ENCODE measurements at places on chromosomes 12 and 14.

GRCh38 chr12:98002887-98003493 lies 512.4 kb upstream of the TMPO start:
- DNase-seq: peak; percentile 89

DNA sequence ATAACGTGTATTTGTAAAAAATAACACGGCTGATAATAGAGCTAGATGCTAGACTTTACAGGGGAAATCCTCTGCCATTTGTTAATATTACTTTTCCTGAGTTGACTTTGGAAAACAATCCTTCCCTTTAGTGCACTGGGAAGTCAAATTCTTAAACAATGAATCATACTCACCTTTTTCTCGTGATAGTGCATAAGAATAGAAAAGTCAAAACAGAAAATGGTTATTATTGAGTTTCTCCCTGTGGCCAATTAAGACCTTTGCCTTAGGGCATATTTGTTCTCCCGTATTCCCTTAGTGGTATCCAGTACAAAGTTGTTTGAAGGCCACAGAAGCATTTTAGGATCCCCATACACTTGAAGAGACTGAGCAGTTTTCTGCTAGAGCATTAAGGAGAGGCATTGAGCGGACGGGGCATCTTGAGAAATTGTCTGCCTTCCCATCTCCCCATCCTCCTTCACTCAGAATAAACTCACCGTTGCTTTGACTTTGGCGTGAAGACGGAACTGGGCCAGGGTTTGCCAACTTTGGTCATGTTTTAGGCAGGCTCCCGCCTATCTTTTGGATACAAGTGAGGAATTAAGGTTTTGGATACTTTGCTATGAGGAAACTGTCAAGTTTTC lies 171.3 kb downstream of the TMTC2 start:
- peak; percentile 35 for DNase-seq

DNA sequence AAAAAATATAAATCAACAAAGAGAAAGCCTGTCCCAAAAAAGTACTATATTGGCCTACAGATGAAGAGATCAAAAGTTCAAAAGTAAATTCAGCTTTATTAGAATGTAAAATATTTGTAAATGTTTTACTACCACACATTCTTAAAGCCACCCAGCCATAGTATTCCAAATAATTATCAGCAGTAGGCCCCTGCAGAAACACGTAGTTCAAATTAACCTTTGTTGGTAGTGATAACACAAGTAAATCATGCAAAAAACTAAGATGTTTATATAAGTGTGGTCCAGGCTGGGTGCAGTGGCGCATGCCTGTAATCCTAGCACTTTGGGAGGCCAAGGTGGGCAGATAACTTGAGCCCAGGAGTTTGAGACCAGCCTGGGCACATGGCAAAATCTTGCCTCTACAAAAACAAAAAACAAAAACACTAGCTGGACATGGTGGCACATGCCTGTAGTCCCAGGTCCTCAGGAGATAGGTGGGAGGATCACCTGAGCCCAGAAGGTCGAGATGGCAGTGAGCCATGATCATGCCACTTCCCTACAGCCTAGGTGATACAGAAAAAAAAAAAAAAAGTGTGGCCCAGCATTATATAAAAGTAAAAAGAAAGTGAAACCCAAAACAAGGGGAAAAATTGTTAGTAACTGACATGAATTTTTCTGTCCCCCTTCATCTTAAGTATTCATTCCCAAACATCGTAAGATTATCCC lies 17.9 kb downstream of the SPTLC2 start:
- no peak for DNase-seq

DNA sequence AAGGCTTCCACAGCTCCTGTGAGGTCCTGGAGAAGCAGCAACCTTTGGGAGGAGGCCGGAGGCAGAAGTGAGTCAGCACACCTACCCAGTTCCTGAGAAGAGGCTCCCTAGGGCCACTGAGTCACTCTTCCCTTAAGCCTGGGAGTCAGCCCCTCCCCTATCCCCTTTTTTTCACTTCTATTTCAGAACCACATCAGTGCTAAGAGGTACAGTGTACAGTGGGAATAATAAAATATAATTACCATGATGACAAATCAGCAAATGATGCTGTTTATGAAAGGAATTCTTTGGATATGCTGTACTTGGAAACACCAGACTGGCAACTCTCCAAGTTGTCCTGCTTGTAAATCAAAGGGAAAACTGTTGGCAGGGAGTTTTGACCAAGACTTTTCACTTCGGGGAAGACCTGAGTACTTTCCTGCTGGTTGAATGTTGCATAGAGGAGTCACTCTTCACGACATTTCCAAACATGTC lies 7.8 kb upstream of the TBPL2 start:
- DNase-seq: no peak

DNA sequence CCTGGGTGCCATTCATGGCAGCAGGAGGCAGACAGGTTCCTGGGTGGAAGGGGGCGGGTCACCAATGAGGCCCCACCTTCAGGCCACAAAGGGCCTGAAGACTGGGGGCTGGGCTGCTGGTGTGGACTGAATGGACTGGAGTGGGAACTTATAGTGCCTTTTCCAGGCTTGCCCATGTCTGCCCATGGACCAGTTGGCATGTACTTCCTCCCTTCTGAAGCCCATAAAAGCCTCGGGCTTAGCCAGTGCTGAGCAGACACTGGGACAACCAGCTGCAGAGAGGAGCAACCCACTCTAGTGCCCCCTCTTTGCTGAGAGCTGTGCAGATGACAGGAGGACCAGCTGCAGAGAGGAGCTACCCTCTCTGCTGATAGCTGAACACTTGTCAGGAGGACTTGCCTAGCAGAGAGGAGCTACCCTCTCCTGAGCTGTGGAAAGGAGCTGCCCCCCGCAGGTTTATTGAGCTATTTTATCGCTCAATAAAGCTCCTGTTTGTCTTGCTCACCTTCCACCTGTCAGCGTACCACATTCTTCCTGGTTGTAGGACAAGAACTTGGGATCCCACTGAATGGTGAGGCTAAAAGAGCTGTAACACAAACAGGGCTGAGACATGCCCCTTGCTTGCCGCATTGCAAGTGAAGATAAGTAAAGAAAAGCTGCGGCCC lies 34.0 kb downstream of the APAF1 start:
- no peak for DNase-seq

GRCh38 chr14:34946699-34947098 lies 36.1 kb upstream of the SRP54 start:
- DNase-seq: no peak

DNA sequence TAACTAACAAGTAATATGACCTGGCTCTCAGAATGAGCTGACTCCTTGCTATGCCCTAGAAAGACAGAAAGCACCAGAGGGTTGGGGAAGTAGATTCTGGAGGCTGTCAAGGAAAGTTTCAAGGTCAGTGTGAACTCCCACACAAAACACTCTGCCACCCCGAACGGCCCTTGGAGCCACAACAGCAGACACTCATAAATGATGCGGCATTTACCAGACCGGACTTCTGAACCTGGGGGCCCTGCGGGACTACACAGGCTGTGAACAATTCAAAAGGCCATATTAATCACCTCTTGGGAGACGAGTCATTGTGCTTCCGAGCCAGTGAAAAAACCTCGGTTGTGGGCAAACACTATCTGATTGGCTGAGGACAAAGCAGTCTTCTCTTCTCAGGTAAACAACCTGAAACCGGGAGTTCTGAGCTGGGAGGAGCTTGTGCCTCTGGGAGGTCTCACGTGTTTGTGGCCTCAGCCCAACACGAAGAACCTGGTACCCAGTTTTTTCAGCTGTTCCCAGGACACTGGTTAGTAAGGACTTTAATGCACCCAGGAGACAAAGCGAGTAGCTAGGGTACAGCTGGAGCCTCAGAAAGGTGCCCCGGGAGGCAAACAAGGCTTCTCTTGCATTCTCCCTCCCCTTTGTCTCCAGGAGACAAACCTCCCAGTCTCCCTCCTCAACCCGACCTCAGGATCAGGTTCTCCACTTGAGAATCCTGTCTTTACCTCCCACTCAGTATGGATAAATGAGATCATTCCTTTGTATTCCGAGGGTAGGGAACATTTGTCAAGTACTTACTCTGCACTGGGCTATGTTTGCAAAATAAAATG lies 35.3 kb downstream of the VWF start:
- DNase-seq: peak; percentile 53

Data from GM23338 (cell line).